ENCODE measurements at places on chromosomes 7 and 10. TPM values are rescaled to one million over a fixed set of nuclear protein-coding genes. Genes with fewer than 3 reads are reported as not detected.

The BNIP3 gene
- total RNA-seq, result 189 TPM

- DNase-seq, result peak; percentile 61
These were observed 26.1 kb downstream of the PRLHR start for GRCh38 chr10:118569241-118569881.

DNA sequence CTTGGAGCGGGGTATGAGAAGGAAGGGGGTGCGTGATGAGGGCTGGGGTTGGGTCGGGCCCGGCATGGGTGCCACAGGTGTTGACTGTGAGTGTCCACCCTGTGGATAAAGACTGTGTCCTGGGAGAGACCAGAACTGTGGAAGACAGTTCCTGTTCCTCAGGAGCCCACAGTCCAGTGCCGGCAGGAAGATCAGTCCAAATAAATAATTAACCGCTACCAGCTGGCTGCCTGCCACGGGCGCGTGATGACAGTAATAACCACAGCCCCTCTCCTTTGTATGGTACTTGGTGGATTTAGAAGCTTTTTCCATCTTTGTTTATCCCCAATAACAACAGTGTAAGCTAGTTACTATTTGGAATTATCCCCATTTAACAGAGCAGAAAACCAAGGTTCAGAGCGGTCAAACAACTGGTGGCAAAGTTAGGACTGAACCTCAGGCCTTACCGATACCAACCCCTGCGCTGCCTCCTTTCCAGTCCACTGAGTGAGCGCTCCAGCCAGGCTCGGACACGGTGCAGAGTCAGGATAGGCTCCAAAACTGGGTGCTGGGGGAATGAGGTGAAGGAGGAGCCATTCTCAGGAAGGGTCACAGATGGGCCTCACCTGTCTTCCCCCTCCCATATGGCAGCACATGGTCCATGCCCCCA, 5.1 kb downstream of the ZMIZ1 start:
- DNase-seq, result no peak

DNA sequence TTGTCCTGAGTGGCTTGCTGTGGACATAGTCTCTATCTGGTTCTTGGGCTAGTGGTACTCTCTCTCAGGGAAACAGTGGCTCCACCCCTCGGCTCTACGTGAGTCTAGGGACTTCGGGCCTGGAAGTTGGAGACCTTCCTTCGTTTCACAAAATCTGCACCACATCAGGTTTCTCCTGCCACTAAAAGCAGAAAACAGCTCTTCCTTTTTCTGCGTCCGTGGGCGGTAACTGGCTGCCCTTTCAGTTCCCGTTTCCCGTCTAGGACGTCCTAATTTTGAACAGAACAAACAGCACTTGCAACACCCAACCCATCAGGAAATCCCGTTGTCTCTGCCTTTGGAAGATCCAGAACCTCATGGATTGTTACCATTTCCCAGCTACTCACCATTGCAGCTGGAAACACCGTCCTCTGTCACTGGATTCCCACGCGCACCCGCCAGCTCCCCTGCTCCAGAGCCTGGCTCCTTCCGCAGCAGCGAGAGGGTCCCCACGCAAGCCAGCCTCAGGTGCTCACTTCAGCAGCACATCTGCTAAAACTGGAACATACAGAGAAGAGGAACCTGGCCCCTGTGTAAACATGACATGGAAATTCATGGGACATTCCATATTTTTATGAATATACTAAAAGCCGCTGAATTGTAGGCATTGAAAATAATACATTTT, 311.4 kb upstream of the AKR1E2 start:
- DNase-seq, result peak; percentile 81

DNA sequence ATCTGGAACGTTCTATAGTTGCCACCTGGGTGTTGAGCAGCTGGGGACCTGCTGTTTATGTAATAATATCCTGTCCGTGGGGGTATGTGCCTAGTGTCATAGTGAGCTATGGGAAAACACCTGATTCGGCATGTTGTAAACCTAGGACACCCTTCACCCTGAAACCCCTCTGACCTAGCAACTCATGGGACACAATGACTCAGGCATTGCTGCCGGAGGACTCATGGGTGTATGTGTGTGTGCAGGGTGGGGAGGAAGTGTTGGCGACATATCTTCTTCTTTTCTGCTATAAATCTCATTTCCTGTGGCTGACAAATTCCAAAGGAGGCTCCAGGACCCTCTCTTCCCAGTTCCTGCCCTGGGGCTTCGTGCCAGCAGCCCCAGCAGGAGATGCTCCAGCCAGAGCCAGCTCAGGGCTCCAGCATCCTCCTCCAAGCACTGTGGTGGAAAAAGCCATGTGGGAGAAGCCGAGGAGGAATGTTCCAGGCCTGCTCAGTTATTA, 77.0 kb upstream of the PODXL start:
- DNase-seq, result peak; percentile 76

All from right atrium auricular region (tissue), 2 donors.